Hematopoietic multipotent progenitor cell treated with erythropoietin and hydrocortisone succinate and interleukin-3 and kit ligand, for 15 days (in vitro differentiated cells): ENCODE measurements at places on chromosomes 13 and 19.

GRCh38 chr19:16330806-16331690, 6.4 kb downstream of the KLF2 start:
- DNase-seq, result no peak

DNA sequence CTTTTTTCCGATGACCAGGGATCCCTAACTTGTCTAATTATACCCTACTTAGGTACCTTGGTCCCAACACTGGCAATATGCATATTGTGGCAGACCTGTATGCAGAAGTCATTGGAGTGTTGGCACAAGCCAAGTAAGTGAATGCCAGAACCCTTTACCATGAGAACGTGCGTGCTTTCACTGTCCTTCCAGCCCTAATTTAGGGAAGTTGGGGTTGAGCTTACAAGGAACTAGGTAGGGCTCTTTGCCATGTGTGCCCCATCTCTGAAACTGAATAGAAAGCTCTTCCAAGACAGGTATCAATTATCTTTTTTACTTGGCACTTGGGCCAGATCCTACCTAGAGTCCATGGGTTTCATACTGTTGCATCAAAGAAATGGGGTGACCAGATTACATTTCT, 93.2 kb downstream of the FRY start:
- no peak for DNase-seq

- no peak for DNase-seq
These were observed 26.9 kb downstream of the NOTCH3 start for GRCh38 chr19:15173746-15174404.

GRCh38 chr19:56367829-56368711, 25.3 kb downstream of the ZNF582 start:
- DNase-seq, result peak; percentile 75

- DNase-seq, result no peak
These were observed 45.1 kb downstream of the PCDH20 start for GRCh38 chr13:61370520-61370919.

- DNase-seq, result no peak
These were observed 34.8 kb downstream of the SLC10A2 start for GRCh38 chr13:103031332-103031873.

GRCh38 chr13:32426990-32427851, 709 bp downstream of the N4BP2L1 start:
- peak; percentile 27 for DNase-seq

DNA sequence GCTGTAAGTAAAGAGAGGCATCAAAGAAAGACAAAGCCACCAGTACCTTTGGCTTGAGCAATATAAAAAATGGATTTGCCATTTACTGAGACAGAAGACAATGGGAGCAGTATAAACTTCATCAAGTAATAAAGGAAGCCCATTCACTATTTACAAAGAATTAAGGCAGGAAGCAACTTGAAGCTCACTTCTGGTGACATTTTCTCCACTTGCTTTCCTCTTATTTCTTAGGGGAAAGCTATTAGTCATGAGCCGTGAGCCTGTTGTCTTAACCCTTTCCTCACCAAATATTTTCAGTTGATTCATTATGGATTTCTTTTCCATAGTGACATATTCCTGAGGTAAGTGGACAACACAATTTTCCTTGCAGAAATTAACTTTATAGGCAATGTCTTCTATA, 156.8 kb downstream of the DNAJC3 start:
- no peak for DNase-seq

- DNase-seq, result no peak
These were observed 154.1 kb downstream of the PTPRS start for GRCh38 chr19:5186293-5187050.

DNA sequence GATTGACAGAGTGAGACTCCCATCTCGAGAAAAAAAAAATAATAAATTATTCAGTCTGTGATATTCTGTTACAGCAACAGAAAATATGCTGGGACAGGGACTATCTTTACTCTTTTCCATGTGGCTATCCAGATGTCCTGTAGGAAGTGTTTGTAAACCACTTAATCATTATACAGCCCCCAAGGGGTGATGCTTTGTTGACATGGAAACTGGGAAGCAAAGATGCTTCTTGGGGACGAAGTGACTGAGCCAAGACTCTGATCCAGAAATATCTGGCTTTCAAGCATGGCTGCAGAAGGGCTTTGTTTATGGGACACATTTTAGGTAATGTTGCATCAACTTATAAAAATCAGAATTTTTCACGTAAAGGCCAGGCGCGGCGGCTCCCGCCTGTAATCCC, 5.4 kb downstream of the ZNF8 start:
- no peak for DNase-seq

- DNase-seq, result no peak
These were observed 202.4 kb downstream of the KCTD12 start for GRCh38 chr13:76683854-76684253.

- no peak for DNase-seq
These were observed 39.7 kb upstream of the SACS start for GRCh38 chr13:23473221-23473620.

GRCh38 chr19:29449371-29449770, 76.4 kb upstream of the VSTM2B start:
- no peak for DNase-seq

- no peak for DNase-seq
These were observed 1.3 kb downstream of the ITGBL1 start for GRCh38 chr13:101453784-101454201.

- no peak for DNase-seq
These were observed 25.3 kb upstream of the DPY19L3 start for GRCh38 chr19:32380269-32380668.

GRCh38 chr13:98710521-98710920, 42.0 kb downstream of the SLC15A1 start:
- DNase-seq, result no peak
